Uterine smooth muscle cell (primary cell): ENCODE measurements at places on chromosomes 1 and 21. TPM values are rescaled to one million over a fixed set of nuclear protein-coding genes. Genes with fewer than 3 reads are reported as not detected.

Gene TMEM51
- total RNA-seq, result 7.9 and 11.5 TPM in 2 replicates

Gene F5
- not detected in 2 replicates for total RNA-seq

Gene HMCN1
- 13.2 and 30.5 TPM in 2 replicates for total RNA-seq

Gene SPRR5
- not detected in 2 replicates for total RNA-seq

Gene CFAP107
- 0.12 TPM in 1 of 2 replicates, not detected in the other for total RNA-seq

Gene CR1L
- not detected in 2 replicates for total RNA-seq

Gene FCGR1A
- total RNA-seq, result not detected in 2 replicates

Gene KRTAP21-2
- not detected in 2 replicates for total RNA-seq

Gene TRNP1
- 28.4 and 62.3 TPM in 2 replicates for total RNA-seq
